Right atrium auricular region (tissue), 2 donors: ENCODE measurements at places on chromosomes 4 and X. TPM values are rescaled to one million over a fixed set of nuclear protein-coding genes. Genes with fewer than 3 reads are reported as not detected.

GRCh38 chrX:135477576-135477975, 42.9 kb upstream of the INTS6L start:
- no peak overlapping the region for H3K4me3 ChIP-seq
- no peaks in the 10 kb centered on the region for H3K36me3 ChIP-seq
- H3K27me3 ChIP-seq, result no peaks in the 10 kb centered on the region
- DNase-seq, result peak; percentile 61
- no peak overlapping the region for H3K27ac ChIP-seq

GRCh38 chr4:180680305-180680704, 1562.9 kb upstream of the TENM3 start:
- no peaks in the 10 kb centered on the region for H3K4me1 ChIP-seq
- no peak for DNase-seq
- H3K36me3 ChIP-seq, result no peaks in the 10 kb centered on the region
- H3K4me3 ChIP-seq, result no peak overlapping the region

DNA sequence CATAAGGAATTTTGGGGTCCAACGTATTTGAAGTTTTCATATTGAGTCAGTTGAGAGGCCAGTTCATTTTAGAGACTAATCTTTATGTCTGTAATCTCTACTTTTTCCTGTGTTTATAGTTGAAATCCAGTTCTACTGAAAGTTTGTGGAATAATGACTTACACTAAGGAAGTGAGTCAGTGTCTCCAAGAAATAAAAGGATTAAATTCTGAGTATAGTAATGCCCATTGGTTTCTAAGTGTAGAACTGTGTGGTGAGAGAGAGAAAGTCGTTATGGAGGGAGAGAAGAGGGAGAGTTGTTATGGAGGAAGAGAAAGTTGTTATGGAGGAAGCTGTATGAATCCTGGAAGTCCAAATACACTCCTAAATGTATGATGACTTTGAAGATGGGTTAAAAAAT, 264.6 kb upstream of the HAND2 start:
- H3K27me3 ChIP-seq, result no peaks in the 10 kb centered on the region
- no peaks in the 10 kb centered on the region for H3K36me3 ChIP-seq
- H3K4me1 ChIP-seq, result no peaks in the 10 kb centered on the region
- H3K4me3 ChIP-seq, result no peak overlapping the region
- no peak overlapping the region for H3K27ac ChIP-seq
- DNase-seq, result no peak

- peak overlapping the region; percentile 83 for H3K27ac ChIP-seq
- peaks cover 29% of the 10 kb centered on the region for H3K4me1 ChIP-seq
- H3K4me3 ChIP-seq, result no peak overlapping the region
- no peaks in the 10 kb centered on the region for H3K27me3 ChIP-seq
These were observed 6.6 kb upstream of the PPM1K start for GRCh38 chr4:88291003-88291402.

GRCh38 chr4:41865306-41865980, 69.8 kb upstream of the TMEM33 start:
- H3K36me3 ChIP-seq, result no peaks in the 10 kb centered on the region
- peaks cover 25% of the 10 kb centered on the region for H3K27me3 ChIP-seq
- no peak for DNase-seq
- no peak overlapping the region for H3K27ac ChIP-seq
- H3K4me1 ChIP-seq, result no peaks in the 10 kb centered on the region

DNA sequence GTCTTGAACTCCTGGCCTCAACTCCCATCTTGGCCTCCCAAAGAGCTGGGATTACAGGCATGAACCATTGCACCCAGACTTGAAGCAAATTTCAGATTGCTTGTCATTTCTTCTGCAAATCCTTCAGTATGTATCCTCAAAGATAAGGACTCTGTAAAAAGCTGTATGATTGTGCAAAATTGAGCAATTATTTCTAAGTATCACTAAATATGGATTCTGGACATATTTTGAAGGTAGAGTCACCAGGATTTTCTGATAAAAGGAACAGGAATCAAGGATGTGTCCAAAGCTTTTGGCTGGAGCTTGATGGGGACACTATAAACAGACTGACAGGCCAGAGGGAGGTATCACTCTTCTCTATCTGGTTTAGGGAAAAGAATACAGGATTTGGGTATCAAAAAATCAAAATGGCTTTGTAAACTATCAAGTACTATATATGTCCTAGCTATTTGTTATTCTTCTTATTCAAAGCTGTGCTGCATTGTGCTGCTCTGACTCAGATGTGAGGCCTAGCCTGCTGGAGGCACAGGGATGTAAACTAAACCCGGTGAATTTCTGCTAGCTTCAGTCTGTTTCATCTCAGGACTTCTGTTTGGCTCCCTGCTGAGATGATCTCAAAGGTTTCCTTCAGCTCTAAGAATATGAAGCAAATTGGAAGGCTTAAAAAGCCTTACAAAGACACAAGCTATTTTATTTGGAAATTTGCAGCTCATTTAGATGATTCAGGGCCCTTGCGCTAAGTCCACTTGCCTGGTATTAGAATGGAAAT, 8.3 kb downstream of the RPS4X start:
- peak overlapping the region; percentile 14 for H3K27ac ChIP-seq
- DNase-seq, result no peak
- no peak overlapping the region for H3K4me3 ChIP-seq
- no peaks in the 10 kb centered on the region for H3K4me1 ChIP-seq
- no peaks in the 10 kb centered on the region for H3K27me3 ChIP-seq

The CPZ gene
- 0.90 TPM for total RNA-seq

The PCDH7 gene
- 16.8 TPM for total RNA-seq
